ENCODE measurements at places on chromosomes 4 and X.

GRCh38 chr4:99157478-99157935, 13.4 kb upstream of the ADH4 start:
- no peak for DNase-seq

GRCh38 chrX:45300638-45301037, 100.0 kb upstream of the DIPK2B start:
- no peak for DNase-seq

DNA sequence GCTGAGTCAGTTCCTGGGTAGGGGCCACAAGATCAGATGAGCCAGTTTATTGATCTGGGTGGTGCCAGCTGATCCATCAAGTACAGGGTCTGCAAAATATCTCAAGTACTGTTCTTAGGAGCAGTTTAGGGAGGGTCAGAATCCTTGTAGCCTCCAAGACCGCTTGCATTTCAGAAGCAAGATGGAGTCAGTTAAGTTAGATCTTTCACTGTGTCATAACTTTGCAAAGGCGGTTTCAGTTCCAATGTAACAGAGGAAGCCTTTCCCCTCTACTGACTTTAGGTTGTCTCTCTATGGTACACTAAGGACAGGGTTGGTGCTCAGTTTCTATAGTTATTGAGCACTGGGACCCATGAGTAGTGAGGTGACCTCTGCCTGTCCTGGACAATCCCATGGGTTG, 127.3 kb upstream of the WDR1 start:
- no peak for DNase-seq

DNA sequence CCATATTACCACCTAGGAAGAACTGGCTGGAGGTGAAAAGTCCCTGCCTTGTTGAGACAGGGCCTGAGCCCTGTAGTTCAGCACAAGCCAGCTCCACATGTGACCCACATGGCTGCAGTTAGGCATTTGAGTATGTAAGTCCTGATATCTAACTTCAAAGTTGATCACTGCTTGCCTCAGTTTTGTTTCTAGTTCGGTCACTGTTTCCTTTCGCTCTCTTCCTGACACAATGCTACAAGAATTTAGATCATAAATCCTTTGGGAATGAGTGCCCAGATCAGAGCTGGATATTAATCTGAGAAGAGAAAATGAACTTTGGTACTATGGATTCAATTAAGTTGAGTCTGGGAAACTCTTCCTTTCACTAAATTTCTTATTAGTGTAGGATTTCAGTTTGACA, 48.4 kb downstream of the AKAP4 start:
- no peak for DNase-seq

- DNase-seq = no peak
Observed at GRCh38 chr4:144683516-144683915, 37.6 kb downstream of the HHIP start.

- no peak for DNase-seq
Observed at GRCh38 chr4:139689093-139689722, 23.6 kb downstream of the MGST2 start.

- DNase-seq = no peak
Observed at GRCh38 chr4:46081674-46082073, 42.2 kb downstream of the GABRG1 start.

- no peak for DNase-seq
Observed at GRCh38 chrX:97397371-97397770, 513.7 kb downstream of the RPA4 start.

GRCh38 chrX:80807606-80807991, 2.1 kb downstream of the BRWD3 start:
- DNase-seq = no peak

GRCh38 chr4:75547647-75548387, 8.0 kb upstream of the ODAPH start:
- no peak for DNase-seq

GRCh38 chrX:53184836-53185235, 40.2 kb downstream of the KDM5C start:
- DNase-seq = no peak

GRCh38 chrX:630612-631496, at the start of gene SHOX:
Gene SHOX, plus strand, starts transcription at chrX:630791. Its CDS starts 107 bp downstream, at chrX:630898.
- DNase-seq = no peak

DNA sequence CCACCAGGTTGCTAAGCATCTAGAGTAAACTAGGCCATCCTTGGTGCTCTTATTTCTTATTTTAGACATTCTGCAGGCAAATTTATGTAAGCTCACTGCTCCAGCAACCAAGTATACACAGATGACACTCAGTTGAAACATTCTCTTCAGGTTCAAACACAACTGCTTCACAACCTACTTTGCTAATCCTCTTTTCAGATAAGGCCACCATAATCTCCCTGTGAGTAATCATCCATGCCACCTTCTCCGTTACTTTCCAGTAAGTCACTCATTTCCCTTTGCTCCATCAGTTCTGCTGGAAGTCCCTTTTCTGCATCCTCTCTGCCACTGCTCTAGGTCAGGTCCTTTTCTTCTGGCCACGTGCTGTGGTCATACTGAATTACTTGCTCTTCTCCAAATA, 120.2 kb upstream of the WDFY3 start:
- DNase-seq = no peak

DNA sequence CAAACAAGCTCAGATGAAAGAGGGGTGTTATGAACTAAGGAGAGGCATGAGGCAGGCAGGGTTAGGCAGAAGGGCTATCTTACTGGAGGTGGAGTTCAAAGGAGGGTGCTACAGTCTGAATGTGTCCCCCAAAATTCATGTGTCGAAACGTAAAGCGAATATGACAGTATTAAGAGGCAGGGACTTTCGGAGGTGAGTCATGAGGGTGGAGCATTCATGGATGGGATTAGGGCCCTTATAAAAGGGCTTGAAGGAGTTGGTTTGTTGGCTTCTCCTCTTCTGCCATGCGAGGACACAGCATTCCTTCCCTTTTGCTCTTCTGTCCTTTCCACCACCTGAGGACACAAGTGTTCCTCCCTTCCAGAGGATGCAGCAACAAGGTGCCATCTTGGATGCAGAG, 22.9 kb downstream of the APLN start:
- DNase-seq = no peak

GRCh38 chr4:165328708-165329107, 1.2 kb downstream of the MSMO1 start:
- DNase-seq = no peak

GRCh38 chrX:139120760-139121159, 409.2 kb upstream of the FGF13 start:
- DNase-seq = no peak

GRCh38 chr4:98567611-98568010, 90.8 kb downstream of the TSPAN5 start:
- DNase-seq = no peak

DNA sequence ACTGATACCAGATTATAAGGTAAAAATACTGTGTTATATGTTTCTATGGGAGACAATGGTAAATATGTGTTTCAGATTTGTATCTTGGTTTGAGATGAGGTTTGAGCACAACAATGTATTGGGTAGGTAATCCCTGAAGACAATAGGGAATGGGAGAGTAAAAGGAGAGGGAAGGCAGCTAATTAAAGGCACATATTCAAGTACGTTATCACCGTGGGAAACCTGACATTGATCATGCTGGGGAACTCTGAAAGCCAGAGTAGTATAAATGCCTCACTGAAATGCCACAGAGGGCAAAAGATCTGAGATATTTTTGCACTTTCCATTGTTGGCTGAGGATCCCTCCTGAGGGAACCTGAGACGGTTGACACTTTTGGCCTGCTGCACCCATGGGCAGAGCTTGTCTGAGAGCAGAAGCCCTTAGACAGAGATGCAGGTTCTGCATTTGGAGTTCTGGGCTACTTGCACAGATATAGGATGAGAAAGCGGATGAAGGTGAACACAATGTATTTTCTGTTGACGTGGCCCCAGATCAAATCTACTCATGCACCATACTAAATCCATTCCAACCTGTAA, 506.7 kb downstream of the PCDH18 start:
- DNase-seq = no peak

DNA sequence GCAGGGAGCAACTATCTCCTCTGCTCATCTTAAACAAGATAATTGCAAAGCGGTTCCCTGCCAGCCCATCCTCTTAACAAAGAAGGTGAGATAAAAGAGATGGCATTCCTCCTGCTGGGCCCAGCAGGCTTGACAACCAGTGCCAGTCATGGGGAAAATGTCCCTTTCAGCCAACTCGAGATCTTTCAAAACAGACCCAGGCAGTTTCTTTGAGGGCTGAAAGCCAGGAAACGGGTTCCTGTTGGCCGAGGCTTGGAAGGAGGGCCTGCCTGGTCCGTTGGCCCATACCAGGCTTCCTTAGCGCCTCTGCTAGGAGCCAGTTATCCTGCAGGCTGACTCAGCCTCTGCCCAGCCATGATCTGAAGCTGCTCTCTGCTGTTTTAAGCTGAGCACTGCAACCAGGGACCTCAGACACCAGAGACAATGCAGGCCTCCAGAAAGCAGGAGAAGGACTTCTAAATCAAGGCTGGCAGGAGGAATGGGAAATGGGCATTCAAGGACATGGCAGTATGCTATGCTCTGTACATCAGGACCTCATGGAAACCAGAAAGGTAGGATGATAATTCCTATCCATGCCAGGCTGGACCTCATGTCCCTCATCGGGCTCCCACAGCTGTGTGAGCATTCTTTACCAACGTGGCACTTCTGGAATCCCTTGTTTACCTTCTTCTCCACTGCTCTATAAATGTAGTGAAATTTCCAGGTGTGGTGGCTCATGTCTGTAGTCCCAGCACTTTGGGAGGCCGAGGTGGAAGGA, 42.4 kb upstream of the SLC2A9 start:
- DNase-seq = no peak

DNA sequence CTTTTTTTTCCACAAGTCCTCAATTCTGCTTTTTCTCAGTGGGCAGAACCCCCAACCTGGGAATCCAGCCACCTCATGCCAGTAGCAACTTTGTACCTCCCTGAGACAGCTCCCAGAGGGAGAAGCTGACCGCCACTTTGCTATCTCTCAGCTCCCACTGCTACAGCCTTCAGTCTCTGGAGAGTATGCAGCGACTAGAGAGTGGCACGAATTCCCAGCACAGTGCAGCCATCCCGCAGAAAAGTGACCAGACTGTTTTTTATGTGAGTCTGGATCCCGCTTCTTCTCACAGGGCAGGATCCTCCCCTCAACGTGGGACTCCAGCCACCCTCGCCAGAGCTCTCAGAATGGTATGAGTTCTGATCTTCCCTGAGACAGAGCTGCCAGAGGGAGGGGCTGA, 1234.6 kb downstream of the FAM133A start:
- no peak for DNase-seq

GRCh38 chrX:122591546-122591945, 592.5 kb upstream of the GRIA3 start:
- no peak for DNase-seq

GRCh38 chr4:51918251-51918650, 75.3 kb downstream of the DCUN1D4 start:
- DNase-seq = no peak

GRCh38 chr4:124181039-124181438, 531.5 kb downstream of the ANKRD50 start:
- DNase-seq = no peak

GRCh38 chr4:146329050-146329716, 114.8 kb downstream of the REELD1 start:
- no peak for DNase-seq

GRCh38 chr4:184815046-184815877, 10.5 kb downstream of the ACSL1 start:
- no peak for DNase-seq

DNA sequence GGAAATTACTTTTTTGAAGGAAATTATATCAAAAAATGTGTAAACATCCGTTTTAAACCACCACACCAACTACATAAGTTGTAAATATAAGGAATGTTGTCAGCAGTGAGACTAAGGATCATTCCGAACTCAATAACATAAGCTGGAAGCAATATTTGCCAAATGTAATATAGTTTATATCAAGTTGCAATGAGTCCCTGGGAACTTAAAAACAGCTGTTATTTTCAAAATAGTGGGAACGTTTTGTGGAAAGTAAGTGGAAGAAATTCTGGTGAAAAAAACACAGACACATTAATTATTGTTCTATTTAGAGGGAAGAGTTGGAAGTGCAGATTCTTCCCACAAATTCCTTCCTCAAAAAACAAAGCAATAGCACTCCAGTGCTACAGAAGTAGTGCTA, 444.3 kb downstream of the NAP1L3 start:
- DNase-seq = no peak

GRCh38 chrX:44580466-44580865, 37.8 kb upstream of the FUNDC1 start:
- DNase-seq = no peak

DNA sequence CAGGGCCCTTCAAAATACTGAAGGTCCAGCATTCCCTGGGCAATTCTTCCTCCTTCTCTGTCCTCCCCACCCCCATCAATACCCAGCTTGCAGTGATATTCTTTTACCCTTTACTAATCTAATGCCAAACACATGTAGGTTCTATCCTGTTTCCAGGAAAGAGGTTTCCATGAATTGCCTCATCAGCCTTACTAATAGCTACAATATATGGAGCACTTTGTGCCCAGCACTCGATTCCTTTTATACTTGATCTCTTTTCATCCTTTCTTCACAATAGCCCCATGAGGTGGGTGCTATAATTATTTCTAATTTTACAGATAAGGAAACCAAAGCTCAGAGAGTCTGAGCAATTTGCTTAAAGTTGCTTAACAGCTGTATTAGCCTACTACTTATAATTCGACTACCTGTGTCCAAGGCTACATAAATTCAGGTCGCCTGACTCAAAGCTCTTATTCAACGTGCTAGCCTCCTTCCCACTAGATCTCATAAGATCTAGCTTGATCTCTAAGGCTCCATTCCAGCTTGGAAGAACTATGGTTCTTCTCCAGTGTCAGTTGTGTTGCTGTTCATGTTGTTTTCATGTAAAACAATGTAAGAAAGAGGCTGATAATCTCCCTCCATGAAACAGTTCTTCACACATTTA, 229.6 kb upstream of the PGRMC2 start:
- no peak for DNase-seq

DNA sequence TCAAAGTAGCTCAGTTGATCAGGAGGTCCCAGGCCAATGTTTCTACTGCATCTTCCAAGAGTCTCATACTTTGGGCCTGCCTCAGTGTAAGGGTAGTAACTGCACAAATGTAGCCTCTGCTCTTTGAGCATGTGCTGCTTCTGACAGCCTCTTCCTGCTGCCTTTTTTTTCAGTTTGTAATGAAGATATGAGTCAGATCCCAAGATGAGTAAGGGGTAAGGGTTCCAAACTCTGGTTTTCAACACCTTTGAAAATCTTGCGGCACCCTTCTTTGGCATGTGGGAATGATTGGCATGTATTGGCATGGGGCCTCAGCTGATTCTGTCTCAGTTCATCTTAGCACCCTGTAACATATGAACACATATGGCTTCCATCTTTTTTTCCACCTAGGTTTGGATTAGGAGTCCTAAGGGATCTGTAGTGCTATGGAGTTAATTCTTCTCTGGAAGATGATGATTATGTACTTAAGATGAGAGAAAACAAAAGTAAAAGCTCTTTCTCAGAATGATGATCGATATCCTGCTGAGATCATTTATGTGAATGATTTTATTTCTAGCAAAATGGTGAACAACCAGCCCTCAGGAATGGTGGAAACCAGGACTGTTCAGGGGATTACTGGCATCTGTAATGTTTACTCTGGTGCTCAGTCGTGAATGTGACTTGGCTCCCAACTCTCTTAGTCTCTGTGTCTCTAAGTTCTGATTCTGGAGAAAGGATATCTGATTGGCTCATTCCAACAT, 118.7 kb upstream of the PRPS2 start:
- DNase-seq = no peak

All from stimulated activated CD4-positive, alpha-beta T cell treated with anti-CD3 and anti-CD28 coated beads, Interleukin-1b, Interleukin-23, amount 100 ng/mL, for 48 hours (primary cell).